ENCODE measurements at places on chromosomes 4 and X.

- DNase-seq, result no peak
These were observed 51.5 kb downstream of the SLC9A7 start for GRCh38 chrX:46707274-46707965.

DNA sequence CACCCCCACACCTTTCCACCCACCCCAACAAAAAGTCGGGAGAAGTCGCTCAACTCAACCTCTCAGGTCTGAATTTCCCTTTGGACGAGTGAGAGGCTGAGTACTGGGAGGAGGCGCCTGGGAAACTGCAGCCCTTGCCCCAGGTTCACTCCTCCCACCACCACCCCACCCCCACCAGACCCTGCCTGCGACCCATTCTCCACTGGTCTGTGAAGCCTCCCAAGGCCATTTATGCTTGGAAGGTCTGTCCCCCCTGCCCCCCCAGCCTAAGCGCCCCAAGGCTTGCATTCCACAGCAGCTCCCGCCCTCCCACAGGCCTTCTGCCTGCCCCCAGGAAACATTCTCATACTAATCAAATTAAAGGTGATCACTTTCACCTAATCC is 27.2 kb downstream of the ELF4 start:
- no peak for DNase-seq

DNA sequence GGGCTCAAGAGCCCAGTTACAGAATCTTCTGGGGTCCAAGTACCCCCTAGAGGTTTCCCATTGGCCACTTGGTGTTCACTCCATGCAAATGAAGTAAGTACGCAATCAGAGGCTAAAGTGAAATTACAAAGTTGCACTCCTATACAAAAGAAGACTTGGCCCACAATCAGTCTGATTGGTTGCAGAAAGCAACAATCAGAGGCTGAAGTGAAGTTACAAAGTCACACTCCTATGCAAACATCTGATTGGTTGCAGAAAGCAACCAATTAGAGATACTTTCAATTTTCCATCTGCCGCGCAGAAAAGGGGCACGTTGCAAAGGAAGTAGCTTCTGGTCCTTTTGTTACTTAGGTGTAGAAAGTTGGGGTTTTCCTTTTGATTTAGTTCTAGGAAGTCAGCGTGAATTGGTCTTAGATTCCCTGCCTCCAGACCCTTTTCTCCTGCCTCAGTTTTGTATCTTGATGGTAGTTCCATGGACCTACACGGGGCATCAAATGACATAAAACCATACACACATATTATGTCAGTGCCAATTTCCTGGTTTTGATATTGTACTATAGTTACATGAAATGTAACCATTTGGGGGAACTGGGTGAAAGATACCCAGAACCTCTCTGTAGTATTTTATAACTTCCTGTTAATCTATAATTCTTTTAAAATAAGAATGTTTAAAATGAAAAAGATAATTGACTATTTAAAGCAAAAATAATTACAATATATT is 12.4 kb upstream of the PIN4 start:
- DNase-seq, result no peak

- DNase-seq, result no peak
These were observed 183.7 kb downstream of the FBXW7 start for GRCh38 chr4:152352215-152352614.

DNA sequence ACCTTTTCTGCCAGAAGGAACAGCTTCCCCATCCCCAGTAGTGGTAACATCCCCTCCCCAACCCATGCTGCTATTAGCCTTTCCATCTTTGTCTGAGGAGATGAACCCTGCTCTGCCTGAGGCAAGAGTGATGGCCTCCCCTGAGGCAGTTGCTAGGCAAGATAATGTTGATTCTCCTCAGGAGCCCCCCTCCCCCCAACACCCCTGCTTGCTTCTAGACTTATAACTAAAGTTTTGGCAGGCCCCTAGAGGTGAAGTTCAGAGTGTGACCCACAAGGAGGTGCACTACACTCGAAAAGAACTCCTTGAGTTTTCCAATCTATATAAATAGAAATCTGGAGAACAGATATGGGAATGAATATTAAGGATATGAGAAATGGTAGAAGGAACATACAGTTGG is 962.5 kb downstream of the ADGRL3 start:
- DNase-seq, result no peak

GRCh38 chr4:115293093-115293462 is 179.7 kb upstream of the NDST4 start:
- no peak for DNase-seq

GRCh38 chrX:1106478-1107210 is 105.8 kb downstream of the CRLF2 start:
- DNase-seq, result no peak

DNA sequence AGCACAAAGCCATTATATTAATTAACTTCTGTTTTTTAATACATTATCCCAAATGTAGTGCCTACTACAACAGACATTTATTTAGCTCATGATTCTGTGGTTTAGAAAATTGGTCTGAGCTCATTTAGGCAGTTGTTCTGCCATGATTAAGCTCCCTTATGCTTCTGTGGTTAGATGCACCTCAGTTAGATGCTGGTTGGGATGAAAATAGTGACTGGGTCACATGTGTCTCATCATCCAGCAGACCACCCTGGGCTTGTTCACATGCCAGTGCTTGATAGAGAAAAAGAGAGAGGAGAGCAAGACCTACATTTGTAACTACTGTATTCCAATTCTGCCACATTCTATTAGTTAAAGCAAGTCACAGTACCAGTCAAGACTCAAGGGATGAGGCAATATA is 376.4 kb upstream of the GNPDA2 start:
- DNase-seq, result no peak

GRCh38 chr4:84690481-84690880 is 107.6 kb downstream of the CDS1 start:
- no peak for DNase-seq

DNA sequence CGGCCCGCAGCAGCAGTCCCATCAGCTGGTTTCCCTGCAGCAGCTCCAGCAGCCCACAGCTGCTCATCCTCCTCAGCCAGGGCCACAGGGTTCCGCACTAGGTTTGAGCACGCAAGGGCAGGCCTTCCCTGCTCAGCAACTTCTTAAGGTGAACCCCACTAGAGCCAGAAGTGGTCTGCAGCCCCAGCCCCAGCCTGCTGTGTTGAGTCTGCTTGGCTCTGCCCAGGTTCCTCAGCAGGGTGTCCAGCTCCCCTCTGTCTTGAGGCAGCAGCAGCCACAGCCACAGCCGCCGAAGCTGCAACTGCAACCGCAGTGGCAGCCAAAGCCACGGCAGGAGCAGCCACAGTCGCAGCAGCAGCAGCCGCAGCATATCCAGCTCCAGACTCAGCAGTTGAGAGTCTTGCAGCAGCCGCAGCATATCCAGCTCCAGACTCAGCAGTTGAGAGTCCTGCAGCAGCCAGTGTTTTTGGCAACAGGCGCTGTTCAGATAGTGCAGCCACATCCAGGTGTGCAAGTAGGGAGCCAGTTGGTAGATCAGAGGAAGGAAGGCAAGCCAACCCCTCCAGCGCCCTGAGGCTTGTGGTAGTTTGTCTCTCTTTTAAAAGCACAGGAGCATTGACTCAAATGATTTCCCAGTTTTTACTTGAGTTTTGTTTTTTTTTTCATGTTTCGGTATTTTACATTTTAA is 4.6 kb downstream of the SUPT20HL1 start:
- no peak for DNase-seq

- no peak for DNase-seq
These were observed 1.1 kb downstream of the ITGB1BP2 start for GRCh38 chrX:71302461-71303213.

- DNase-seq, result no peak
These were observed 63.5 kb downstream of the PDK3 start for GRCh38 chrX:24528605-24529004.

GRCh38 chr4:185965426-185966384 is 103.3 kb upstream of the TLR3 start:
- no peak for DNase-seq

- DNase-seq, result no peak
These were observed 61.9 kb downstream of the COX18 start for GRCh38 chr4:73007526-73008100.

- DNase-seq, result no peak
These were observed 753.3 kb downstream of the ADGRL3 start for GRCh38 chr4:61953386-61953785.

GRCh38 chr4:165369522-165369921 is 9.3 kb upstream of the CPE start:
- DNase-seq, result no peak

- DNase-seq, result no peak
These were observed 41.9 kb upstream of the ETNPPL start for GRCh38 chr4:108804648-108805273.

GRCh38 chr4:17939054-17939453 is 82.5 kb downstream of the LCORL start:
- DNase-seq, result no peak

DNA sequence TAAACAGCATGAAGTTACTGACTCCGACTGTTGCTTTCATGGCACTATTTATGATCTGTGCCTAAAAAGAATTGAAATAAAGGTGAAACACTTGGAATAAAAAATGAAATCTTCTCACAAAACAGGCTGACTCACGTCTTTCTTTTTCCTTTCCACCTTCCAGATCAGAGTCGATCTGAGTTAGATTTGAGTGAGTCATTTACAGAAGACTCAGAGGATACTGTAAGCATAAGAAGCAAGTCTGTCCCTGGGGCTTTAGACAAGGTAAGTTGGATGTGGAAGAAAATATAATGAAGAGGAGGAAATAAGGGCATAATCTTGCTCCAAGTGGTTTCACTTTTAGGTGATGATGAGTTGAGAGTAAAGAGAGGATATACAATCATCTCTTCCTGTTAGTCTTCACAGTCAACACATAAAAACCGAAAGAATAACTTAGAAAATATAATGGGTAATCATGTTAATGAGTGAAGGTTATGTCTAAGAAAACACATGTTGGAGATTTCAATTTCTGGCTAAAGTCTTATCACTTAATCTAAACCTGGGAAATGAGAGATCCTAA is 89.7 kb downstream of the SYTL5 start:
- DNase-seq, result no peak

DNA sequence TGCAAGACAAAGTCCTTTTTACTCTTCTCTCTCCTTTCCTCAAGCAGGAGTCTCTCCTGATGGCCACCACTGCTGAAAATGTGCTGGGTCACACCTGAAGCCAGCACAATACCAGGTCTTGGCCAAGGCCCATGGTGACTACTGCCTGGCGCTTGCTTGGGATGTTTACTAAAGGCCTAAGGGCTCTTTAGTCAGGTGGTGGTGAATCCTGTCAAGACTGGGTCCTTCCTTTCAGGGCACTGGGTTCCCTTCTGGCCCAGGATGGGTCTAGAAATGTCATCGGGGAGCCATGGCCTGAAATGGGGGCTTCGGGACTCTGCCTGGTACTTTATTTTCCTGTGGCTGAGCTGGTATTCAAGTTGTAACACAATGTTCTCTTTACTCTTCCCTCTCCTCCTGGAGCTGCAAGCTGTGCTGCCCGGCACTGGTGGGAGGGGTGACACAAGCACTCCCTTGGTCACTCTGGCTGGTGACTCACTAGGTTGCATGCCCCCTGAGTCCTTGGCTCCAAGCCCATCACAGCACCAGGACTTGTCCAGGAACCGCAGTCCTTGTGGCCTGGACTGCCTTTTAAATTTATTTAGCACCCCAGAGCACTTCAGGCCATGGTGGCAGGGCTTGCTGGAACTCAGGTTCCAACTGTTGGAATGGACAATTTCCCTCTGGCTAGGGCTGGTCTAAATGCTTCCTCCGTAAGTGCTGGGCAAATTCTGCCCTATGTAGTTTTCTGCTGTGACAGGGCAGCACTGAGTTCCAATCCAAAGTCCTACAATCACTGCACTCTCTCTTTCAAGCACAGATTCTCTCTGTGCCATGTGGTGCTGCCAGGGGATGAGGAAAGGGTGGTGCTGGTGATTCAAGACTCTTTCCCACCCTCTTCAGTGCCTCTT is 11.3 kb downstream of the ARL13A start:
- no peak for DNase-seq

- DNase-seq, result no peak
These were observed 83.6 kb upstream of the GUCY1A1 start for GRCh38 chr4:155582971-155583437.

DNA sequence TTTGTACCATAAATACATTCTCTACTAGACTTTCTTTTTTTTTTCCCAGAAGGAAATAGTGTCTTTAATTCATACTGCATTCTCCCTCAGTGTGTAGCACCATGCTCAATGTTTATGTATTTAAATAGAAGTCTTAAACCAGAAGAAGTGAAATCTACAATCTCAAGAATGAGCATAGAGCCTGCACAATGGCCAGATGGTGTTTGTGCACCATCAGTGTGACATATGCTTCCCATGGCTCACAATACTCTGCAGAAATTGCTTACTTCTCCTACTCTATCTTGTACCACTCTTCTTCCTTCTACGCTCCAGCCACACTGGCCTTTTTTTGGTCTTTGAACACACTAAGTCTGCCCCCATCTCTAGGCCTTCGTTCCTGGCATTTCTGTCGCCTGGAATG is 2.6 kb upstream of the DOCK11 start:
- no peak for DNase-seq

All from right cardiac atrium (tissue), 5 donors.